ENCODE measurements at places on chromosomes 7 and 10.

GRCh38 chr7:94053532-94053931 is 49.4 kb upstream of the BET1 start:
- no peak for DNase-seq

DNA sequence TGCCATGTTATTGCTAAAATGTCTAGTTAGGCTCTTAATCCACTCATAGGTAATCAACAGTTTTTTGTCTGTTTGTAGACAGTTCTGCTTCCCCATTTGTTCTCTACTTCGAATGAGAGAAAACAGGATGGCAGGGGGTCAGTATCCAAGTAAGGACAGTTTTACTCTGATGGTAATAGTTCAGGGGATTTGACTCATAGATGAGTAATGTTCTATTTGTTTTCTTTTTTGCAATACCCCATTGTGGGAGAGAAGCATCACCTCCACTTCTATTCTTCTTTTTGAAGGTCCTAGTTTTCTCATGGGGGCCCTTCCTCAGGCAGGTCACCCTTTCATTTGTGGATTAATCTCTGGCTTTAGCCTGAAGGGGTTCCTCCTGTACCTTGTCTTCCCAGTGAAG is 13.9 kb downstream of the PCLO start:
- DNase-seq, result no peak

- DNase-seq, result no peak
These were observed 254.5 kb downstream of the BUB3 start for GRCh38 chr10:123408660-123409059.

- no peak for DNase-seq
These were observed 44.3 kb downstream of the PLCE1 start for GRCh38 chr10:94038024-94038423.

- DNase-seq, result no peak
These were observed 179.0 kb downstream of the DGKI start for GRCh38 chr7:137667633-137668387.

DNA sequence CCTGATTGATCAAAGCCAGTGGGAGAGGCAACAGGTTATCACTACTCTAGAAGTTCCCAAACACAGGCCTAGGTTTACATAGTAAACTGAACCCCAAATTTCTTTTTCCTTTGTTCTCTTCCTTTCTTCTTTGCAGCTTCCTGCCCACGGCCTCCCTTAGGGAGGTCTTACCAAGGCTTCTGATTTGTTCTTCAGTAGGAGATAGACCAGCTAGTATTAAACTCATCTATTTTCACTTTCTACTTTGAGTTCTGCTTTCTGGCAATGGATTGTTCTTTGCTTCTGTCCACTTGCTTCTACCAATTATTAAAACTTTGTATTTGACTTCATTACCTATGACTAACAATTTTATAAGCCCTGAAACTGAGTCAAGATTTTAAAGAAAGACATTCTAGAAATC is 251.2 kb upstream of the FZD1 start:
- no peak for DNase-seq

- no peak for DNase-seq
These were observed 98.1 kb downstream of the PPP1R17 start for GRCh38 chr7:31785101-31785500.

DNA sequence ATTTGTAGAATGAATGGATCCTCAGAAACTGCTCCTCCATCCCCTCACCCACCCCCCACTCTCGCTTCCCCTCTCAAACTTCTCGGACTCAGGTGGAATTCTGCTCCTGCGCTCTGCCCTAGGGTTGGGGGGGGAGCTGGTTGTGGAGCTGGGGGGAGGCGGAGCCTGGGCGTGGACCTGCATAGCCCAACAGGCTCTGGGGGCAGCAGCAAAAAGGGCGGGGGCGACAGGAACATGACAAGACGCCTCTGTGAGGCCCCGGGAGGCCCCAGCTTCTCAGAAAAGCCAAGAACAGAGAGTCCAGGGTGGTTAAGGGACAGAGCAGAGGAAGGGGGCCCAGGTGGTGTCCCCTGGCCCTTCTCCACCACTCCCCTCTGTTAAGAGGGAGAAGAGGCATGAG is 3.5 kb downstream of the TSC22D4 start:
- peak; percentile 60 for DNase-seq

GRCh38 chr7:47762746-47763062 is 180.8 kb upstream of the TNS3 start:
- no peak for DNase-seq

DNA sequence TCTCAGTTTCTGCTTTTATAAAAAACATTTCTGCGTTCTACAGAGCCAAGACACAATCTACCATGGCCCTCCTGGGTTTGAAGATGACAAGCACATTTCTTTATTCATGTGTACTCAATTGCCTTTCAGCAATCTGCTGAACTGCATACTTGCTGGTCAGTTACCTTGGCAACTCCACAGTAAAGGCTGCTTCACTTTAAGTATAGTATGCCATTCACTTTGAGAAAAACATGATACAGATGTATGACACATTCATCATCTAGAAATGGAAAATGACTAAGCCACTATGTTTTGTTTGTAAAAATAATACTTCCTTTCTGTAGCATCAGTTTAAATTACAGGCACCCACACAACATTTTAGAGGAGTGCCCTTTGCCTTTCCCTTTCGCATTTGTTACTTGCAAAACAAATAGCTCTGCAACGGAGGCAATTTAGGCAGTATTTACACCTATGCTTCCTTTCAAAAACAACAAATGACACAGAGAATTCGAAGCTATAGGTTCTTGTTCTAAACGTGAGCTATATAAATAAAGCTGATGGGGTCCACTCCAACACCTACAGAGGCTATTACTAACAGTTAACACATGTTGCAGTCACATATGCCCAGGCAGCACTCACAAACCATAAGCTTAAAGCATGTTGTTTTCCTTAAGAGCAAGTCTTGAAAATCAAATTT is 23.5 kb downstream of the SGCE start:
- no peak for DNase-seq

GRCh38 chr7:131194070-131194865 is 133.4 kb upstream of the MKLN1 start:
- no peak for DNase-seq

- DNase-seq, result no peak
These were observed 78.0 kb upstream of the ANKRD1 start for GRCh38 chr10:90998733-90999511.

GRCh38 chr10:7311218-7311849 is 99.5 kb downstream of the SFMBT2 start:
- DNase-seq, result no peak

- no peak for DNase-seq
These were observed 655.6 kb downstream of the LRMDA start for GRCh38 chr10:76086761-76087639.

- DNase-seq, result no peak
These were observed 6.6 kb downstream of the CREB5 start for GRCh38 chr7:28418966-28419365.

DNA sequence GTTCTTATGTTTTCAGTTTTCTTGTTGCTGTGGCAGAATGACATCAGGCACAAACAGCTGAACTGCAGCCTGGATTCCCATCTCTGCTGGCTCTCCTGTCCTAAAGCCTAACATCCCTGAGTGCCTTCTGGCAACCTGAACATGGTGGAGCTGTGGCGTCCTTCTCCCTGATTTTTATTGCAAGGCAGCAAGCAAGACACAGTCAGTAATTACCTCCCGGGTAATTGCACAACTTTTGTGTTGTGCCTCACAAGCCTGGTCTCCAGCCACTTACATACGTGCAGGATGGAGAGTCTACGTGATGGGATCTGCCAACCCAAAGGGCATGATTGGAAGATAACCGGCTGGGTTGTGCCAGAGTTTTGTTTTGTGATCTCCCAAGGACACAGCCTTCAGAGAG is 116.1 kb upstream of the PARD3 start:
- no peak for DNase-seq

Data from stimulated activated CD8-positive, alpha-beta memory T cell treated with anti-CD3 and anti-CD28 coated beads, Interleukin-4, amount 100 ng/mL, for 48 hours (primary cell).